Inflammatory macrophage treated with lipopolysaccharide for 1 hour (primary cell): ENCODE measurements at places on chromosomes 16 and 17.

DNA sequence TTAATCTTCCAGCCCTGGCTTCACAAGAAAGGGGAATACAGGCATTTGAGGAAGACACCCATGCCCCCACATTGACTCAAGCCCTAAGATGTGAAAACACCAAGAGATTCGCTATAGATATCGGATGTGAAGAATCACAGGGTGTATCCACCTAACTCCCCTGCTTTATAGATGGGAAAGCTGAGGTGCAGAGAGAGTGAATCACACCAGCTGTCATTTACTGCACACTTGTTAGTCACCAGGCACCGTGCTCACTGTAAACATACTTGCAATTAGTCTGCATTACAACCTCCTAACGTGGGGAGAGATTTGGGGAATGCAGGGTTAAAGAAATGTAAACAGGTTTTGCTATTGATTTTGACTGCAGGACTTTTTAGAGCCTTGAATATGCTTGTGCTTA is 325.5 kb downstream of the C16orf95 start:
- no peak for DNase-seq

DNA sequence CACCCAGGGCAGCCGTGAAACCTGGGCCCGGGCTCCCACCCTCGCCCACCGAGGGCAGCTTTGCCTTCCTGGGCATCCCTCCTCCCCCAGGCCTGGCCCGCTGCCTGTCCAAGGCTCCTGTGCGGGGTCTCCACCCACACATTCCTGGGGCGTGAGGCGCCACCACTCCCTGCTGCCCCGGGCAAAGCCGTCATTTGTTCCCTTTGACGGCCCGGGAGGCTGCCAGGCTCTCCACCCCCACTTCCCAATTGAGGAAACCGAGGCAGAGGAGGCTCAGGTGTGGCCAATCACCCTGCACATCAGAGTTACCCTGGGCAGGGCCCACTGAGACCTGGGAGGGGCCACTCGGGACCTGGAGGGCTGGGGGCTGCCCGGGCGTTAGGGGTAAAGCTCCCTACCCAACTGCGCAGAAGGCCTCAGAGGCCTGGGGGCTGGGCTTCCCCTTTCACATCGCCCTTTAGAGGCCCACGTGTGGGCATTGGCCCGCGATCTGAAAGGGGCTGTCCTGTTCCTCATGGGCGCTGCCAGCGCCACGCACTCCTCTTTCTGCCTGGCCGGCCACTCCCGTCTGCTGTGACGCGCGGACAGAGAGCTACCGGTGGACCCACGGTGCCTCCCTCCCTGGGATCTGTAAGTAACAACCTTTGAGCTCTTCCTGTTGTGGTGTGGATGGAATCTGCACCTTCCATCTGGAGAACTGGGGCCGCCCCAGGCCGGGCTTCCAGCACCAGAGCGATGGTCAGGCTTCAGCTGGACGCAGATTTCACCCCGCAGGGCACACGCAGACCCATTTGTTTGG is at the start of gene MSLN:
TSS of gene MSLN (plus strand) at position 190 of the 799 bp plus-strand sequence. CDS start 1,947 bp downstream, outside the sequence.
- DNase-seq, result no peak

DNA sequence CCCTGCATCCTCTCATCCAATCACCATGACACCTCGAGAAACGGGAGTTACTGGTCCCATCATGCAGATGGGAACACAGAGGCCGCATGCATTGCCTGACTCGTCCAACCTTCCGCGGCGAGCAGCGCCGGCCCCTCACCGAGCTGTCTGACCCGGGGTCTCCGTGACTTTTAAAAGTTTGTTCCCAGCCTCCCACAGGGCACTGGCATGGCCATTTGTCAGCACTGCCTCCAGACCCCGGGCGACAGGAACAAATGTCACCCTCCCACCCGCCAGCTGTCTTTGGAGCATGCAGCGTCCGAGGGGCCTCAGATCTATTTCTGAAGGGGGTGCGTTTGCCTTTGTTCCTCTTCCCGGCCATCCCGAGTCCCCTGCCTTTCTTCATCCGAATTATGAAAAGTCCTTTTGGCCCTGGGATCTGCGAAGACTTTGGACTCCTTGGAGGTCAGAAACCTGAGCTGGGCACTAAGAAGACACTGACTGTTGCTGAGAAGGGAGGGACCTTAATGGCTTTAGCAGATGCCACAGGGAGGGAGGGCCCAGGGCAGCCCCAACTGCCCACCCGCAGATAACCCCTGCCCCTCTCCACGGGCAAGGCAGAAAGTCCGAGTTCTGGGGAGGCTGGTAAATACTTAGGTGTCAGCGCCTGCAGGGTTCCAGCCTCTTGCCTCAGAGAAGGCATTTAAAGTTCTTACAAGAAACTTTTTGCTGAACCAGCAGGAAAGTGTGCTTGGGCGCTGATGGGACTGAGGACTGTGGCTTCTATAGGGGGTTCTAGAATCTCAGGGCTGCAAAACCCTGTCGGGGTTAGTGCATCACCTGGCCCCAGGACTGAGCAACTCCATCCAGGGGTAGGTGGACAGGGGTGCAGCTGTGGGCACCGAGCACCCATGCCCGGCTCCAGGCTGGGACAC is 348.1 kb downstream of the FOXL1 start:
- no peak for DNase-seq

- DNase-seq, result no peak
These were observed 16.0 kb downstream of the CBFA2T3 start for GRCh38 chr16:88961011-88961410.

GRCh38 chr17:60745544-60745943 is 67.9 kb downstream of the BCAS3 start:
- no peak for DNase-seq

DNA sequence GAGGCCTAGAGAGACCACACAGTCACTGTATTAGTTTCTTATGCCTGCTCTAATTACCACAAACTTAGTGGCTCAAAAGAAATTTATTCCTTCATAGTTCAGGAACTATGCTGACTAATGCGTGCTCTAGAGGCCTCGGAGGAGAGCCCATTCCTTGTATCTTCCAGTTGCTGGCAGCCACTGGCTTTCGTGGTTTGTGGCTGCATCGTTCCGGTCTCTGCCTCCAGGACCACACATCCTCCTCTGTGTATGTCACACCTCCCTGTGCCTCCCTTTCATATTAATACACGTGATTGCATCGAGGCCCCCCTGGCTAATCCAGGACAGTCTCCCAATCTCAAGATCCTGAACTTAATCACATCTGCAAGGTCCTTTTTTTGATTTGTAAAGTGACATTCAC is 16.9 kb upstream of the MYLK3 start:
- no peak for DNase-seq

- peak; percentile 90 for DNase-seq
These were observed 11.6 kb downstream of the FBXL19 start for GRCh38 chr16:30934827-30935557.

- DNase-seq, result no peak
These were observed 45.2 kb upstream of the NUDT7 start for GRCh38 chr16:77677129-77677528.

GRCh38 chr16:21145738-21146137 is 4.9 kb downstream of the DNAH3 start:
- no peak for DNase-seq

GRCh38 chr17:44219616-44220212 is at the start of gene UBTF:
UBTF (minus strand) TSS chr17:44219675; CDS start chr17:44218229, 1,446 bp downstream.
- DNase-seq, result no peak

DNA sequence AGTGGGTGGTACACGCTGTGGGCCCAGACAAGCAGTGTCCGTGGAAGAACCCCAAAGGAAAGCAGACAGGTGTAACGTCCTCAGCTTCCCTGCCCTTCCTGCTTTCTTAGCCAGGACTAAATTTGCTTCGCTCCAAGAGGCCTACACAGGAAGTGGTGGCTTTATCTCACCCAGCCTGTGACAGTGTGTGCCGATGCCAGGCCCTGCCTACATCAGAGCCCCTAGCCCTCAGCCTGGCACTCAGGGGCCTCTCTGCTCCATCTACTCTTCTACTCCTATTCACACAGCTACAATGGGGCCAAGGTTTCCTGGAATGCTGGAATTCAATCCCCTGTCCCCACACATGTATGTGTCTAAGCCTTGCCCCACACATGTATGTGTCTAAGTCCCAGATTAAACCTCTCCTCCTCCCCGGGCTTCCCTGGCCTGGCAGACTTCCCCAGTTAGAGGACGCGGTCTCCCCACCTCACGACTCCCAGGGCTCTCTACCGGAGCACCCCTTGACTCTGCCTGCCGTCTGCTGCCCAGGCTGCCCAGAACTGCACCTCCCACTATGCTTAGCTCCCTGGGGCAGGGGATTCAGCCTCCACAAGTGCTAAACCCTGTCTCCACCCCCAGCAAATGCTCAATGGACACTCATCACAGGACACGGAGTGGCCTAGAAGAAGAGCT is 8.2 kb downstream of the PGAP3 start:
- DNase-seq, result no peak

- peak; percentile 13 for DNase-seq
These were observed 113.2 kb downstream of the PHKB start for GRCh38 chr16:47574091-47575054.

DNA sequence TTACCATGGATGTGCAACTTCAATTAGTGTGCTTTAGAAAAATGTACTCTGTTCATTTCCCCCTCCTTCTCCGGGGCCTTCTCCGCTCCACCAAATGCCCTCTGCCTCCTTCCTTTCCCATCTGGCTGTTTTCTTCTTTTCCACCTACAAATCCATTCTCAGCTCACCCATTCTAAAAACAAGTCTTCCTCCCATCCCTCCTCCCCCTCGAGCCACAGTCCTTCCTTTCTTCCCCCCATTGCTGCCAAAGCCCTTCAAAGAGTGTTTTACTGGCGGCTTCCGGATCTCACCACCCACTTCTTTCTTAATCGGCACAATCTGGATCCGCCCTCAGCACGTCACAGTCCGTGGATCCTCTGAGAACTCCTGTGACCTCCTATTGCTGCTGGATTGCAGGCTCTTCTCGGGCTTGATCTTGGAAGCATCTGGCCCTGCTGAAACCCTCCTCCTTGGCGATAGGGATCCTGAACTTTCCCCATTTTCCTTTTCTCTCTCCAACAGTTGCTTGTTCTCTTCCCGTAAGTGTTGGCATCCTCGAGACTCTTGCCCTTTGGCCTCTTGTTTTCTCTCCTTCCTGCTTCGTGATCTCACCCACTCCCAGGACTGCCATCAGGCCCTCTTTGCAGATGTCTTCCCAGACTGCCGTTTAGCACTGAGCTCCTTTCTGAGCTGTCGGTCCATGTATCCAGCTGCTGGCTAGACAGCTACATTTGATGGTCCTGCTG is 36.0 kb upstream of the FBXO47 start:
- peak; percentile 66 for DNase-seq

DNA sequence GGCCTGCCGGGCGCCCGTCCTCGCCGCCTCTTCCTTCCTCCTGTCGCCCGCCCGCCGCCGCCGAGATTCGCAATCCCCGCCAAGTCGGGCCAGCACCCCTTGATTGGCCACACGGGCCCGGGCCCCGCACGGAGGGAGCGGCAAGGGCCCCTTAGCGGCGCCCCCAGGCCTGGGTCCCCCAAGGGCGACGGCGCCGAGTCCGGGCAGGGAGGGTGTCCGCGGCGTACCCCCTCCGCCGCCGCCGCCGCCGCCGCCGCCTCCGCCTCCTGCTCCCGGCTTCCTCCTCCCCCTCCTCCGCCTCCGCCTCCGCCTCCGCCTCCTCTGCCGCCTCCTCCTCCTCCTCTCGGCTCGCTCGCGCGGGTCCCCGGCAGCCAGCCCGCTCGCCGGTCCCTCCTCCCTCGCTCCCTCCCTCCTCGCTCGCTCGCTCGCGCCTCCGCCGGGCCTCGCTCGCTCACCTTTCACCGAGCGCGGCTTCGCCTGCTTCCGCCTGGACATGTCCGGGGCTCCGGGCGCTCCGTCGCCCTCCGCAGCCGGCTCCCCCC is 561 bp downstream of the ZNF423 start:
- no peak for DNase-seq

GRCh38 chr17:41533613-41534012 is 5.5 kb upstream of the KRT19 start:
- no peak for DNase-seq

DNA sequence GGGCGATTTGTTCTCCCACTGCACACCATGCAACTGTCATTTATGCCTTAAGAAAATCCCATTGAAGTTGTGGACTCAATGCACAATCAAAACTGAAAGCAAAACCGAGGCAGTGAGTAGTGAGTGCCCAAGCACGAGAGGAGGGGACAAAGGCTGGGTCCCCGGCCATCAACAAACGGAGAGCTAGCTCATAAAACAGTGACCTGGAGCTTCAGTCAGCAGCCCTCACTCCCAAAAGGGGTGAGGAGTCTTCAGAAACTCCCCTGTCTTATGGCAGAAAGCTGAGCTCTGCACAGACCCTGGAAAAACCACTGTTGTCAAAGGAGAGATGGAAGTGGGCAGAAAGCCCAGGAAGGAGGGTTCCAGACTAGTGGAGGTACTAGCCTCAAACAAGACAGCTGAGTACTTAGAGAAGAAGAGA is 96.9 kb downstream of the ADCY9 start:
- DNase-seq, result peak; percentile 34

GRCh38 chr16:67561824-67562525 is 351 bp upstream of the CTCF start:
- peak; percentile 98 for DNase-seq

GRCh38 chr17:19904412-19904811 is 36.7 kb upstream of the ULK2 start:
- DNase-seq, result no peak

GRCh38 chr17:12362853-12363455 is 302.7 kb upstream of the MYOCD start:
- no peak for DNase-seq

DNA sequence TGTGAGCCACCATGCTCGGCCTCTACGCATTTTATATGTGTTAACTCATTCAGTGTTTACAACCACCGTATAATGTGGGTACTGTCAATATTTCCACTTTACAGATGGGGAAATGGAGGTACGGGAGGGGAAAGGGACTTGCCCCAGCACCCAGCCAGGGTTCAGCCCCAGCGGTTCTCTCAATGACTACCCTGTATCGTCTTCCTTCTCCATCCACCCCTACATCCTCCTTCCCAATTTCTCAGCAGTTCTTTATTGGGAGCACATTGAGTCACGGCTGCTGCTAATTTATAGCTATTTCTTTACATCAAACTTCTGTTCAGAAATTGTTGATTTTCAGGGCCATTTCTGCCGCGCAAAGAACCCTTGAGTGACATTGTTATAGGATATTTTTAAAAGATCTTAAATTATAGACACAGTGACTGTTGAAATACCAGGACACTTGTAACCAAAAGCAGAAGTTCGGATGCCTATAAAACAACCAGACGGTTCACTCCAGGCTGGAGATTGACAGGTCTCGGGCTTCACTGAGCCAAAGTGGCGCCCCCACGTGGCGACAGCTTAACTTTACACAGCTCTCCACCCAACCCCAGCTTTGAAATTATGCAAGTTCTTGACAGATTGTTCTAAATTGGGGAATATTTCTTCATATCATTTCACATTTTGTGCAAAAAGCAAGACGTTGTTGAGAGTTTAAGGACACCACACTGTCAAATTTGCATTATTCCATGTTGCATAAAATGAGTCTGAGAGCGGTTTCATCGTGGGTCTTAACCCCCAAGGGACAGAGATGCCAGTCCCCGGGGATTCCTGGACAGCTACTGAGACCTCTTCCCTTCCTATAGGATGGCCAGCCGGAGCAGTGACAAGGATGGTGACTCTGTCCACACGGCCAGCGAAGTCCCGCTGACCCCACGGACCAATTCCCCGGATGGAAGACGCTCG is 11.8 kb downstream of the SYT17 start:
- DNase-seq, result peak; percentile 95

GRCh38 chr17:28500712-28501379 is 5.3 kb upstream of the FOXN1 start:
- peak; percentile 27 for DNase-seq

- no peak for DNase-seq
These were observed 41.6 kb downstream of the KIAA0513 start for GRCh38 chr16:85069171-85069570.

- DNase-seq, result no peak
These were observed 337.9 kb downstream of the GRIN2A start for GRCh38 chr16:9844361-9844760.

- no peak for DNase-seq
These were observed 31.6 kb downstream of the ITGAM start for GRCh38 chr16:31291376-31291775.
